ENCODE measurements at places on chromosomes 1 and 21. TPM values are rescaled to one million over a fixed set of nuclear protein-coding genes. Genes with fewer than 3 reads are reported as not detected.

EFNA1 gene
- polyA plus RNA-seq: 16.6 TPM

NKAIN1 gene
- polyA plus RNA-seq: 21.1 TPM

ASCL5 gene
- polyA plus RNA-seq: not detected

PRKAA2 gene
- polyA plus RNA-seq: 0.48 TPM

OR2T2 gene
- polyA plus RNA-seq: not detected

KCNE2 gene
- polyA plus RNA-seq: not detected

FAM72C gene
- polyA plus RNA-seq: 7.8 TPM

ALPL gene
- polyA plus RNA-seq: 13.8 TPM

TAS1R3 gene
- polyA plus RNA-seq: 0.24 TPM

OSCP1 gene
- polyA plus RNA-seq: 18.0 TPM

RNU1-3 gene
- polyA plus RNA-seq: not detected

CRYBG2 gene
- polyA plus RNA-seq: 3.6 TPM

PFKL gene
- 149 TPM for polyA plus RNA-seq

OR2L3 gene
- not detected for polyA plus RNA-seq

STYXL2 gene
- 0.10 TPM for polyA plus RNA-seq

SPRR2E gene
- polyA plus RNA-seq: not detected

CFHR1 gene
- polyA plus RNA-seq: not detected

TRIM45 gene
- 5.0 TPM for polyA plus RNA-seq

MYBPH gene
- not detected for polyA plus RNA-seq

PODN gene
- polyA plus RNA-seq: 3.6 TPM

ANGPTL1 gene
- polyA plus RNA-seq: 0.14 TPM

DHRS3 gene
- polyA plus RNA-seq: 15.9 TPM

PIK3CD gene
- polyA plus RNA-seq: 16.3 TPM

Data from brain (organoid and tissue), 16 donors.